GM20000 (cell line): ENCODE measurements at places on chromosomes 7 and 10.

- DNase-seq, result peak; percentile 58
Measured at GRCh38 chr7:104956753-104957450, 57.1 kb upstream of the KMT2E start.

- no peak for DNase-seq
Measured at GRCh38 chr10:67808704-67809103, 29.3 kb downstream of the DNAJC12 start.

- DNase-seq, result no peak
Measured at GRCh38 chr10:45548068-45548467, 124.5 kb downstream of the ZFAND4 start.

DNA sequence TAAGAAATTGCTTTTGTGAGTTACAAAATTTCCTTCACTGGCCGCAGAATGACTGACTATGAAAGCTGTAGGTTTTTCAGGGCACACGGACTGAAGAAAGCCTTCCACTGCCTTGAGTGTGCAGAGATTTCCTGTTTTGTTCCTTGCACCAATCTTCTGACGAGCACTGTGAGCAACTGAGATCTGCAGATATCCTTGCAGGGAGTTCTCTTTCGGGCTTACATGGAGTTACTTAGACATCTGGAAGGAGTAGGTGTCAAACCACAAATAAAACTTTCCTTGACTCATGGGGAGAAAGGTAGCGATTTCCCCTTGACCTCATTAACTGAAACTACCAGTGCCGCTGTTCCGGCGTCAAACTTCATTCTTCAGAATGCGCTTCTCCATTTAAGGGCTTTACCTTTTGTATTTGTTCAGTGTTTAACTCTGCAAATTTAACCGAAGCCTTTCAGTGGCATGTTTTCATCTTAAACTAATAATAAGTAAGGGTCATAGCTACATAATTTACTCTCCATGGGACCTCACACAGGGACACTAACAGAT is 1175.3 kb downstream of the GATA3 start:
- no peak for DNase-seq

GRCh38 chr7:103425177-103425576 is 20.8 kb downstream of the SLC26A5 start:
- DNase-seq, result no peak

- DNase-seq, result no peak
Measured at GRCh38 chr7:15753887-15754579, 67.5 kb upstream of the MEOX2 start.

- DNase-seq, result no peak
Measured at GRCh38 chr7:19437446-19437845, 271.4 kb downstream of the POLR1F start.

GRCh38 chr10:91411621-91412020 is 1.5 kb downstream of the HECTD2 start:
- no peak for DNase-seq

GRCh38 chr7:141200191-141201108 is 126.6 kb downstream of the TMEM178B start:
- no peak for DNase-seq

DNA sequence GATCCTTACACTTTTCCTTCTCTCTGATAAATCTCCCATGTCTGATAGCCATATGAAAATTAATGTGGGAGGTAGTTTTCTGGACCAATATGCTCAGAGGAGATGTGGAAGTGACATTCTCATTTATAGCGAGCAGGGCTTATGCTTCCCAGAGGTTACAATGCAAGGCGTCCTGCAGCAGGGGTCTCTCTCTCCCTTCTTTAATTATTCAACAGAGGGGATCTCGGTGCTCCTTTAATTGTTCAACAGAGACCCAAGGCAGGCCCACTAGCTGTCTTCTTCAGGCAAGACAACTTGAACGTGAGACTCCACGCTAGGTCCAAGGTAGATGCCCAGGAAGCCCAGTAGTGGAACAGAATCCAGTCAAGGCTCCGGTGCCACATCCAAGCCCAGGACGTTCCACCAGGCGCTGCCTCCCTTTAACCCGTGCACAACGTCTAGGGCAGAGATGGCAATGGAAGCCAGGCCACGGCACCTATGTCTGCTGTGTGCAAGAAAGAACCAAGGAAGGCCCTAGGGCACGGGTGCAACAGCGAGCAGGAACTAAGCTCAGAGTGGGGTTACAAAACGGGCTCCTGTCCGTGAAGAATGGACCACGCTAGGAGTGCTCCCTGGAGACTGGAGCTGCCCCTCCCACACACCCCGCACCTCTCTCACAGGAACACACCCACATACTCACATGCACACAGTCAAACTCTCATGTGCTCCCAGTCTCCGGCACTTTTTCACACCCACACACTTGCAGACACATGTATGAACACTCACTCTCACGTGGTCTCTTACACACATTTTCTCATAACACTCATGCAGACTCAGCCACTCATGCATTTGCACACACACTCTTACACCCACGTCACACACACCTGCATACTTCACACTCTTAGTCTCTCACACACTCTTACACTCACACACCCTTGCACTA is 230.4 kb downstream of the TNS3 start:
- DNase-seq, result no peak

DNA sequence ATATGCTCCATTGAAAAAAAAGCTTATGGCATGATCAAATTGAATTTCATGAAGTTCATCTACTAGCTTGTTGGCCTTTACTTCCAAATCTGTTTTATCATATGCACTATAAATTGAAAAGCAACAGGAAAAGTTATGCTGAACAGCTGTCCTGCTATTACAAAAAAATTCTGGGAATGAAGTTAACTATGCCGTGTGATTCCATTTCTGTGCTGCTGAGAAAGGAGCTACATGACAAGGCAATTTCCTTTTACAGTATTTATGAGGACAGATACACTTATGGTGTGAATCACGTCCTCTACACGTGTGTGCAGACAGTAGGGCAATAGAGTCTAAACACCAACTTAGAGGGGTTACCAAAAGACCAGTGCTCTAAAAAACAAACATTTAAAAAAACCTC is 426.5 kb upstream of the AKR1E2 start:
- DNase-seq, result no peak

- no peak for DNase-seq
Measured at GRCh38 chr10:24255115-24255880, 46.4 kb downstream of the KIAA1217 start.

DNA sequence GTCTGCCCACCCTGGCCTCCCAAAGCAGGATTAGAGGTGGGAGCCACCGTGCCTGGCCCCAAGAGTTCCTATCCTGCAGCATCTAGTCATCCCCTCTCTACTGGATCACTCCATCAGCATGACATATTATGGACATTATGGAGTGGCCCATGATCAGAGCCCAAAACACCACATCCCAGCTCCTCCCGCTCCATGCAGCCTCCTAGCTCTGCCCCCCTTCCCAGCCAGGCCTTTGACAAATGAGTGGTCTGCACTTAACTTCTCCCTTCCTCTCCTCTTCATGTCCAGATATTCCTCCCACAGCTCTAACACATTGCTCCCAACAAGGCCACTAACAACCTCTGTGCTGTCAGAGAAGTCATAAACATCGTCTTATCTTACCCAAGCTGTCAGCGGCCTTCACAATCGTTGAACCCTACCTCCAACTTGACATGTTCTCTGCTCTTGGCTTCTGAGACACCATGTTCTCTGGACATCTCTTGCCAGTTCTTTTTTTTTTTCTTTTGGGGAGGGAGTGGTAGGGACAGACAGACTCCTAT is 187.6 kb downstream of the NSUN6 start:
- DNase-seq, result no peak

DNA sequence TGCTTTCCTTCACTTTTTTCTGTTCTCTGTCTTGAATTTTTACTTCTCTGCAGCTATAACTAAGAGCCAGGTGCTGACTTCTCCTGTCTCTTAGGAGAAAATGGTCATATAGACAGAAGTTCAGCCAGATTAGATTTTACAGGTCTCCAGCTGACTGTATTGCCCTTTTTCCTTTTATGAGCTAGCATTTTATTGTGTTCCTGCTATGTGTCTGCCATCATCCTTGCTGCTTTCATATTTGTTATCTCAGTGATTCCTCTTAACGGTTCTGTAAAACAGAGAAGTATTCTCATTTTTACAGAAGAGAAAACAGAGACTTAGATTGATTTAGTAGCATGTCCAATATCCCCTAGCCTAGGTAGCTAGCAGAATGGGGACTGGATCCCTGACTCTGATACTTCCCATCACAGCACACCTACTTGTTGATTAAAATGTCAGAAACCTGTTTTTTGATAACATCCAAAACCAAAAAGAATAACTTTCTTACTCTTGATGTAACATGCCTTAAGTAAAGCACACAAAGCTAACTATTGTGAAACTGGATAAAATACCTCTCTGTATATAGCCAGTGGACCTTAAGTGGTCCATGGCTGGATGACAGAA is 5.2 kb downstream of the KAT6B start:
- no peak for DNase-seq

DNA sequence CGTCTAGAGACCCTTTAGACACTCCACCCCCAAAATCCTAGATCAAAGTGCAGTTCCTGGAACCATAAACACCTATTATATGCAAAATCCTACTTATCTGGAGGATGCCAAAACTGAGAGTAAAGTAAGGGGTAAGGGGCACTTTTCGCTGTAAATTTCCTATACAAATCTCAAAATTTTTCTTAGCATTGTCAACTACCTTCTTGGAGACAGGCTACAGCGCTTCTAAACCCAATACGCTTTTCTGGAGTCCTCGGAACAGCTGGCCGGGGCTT is 10.4 kb downstream of the TWIST1 start:
- no peak for DNase-seq

GRCh38 chr7:43164757-43165156 is 52.3 kb downstream of the HECW1 start:
- DNase-seq, result peak; percentile 63

DNA sequence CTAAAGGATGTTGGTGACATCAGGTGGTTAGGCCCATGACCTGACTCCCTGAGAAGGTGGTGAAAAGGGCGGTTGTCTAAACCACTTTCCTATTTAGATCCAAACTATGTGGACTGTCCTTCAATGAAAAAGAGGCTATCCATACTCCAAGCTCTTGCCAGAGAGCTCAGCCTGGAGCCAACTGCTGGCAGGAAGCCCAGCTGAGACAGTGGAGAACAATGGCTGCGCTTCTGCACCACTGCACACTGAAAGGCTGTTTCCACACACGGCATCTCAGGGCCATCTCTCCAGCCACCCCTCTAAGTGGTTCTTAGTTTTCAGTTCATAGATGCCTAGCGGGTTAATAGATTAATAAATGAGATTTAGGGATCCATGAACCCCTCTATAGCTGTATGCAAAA is 488.8 kb upstream of the ZMIZ1 start:
- DNase-seq, result no peak

DNA sequence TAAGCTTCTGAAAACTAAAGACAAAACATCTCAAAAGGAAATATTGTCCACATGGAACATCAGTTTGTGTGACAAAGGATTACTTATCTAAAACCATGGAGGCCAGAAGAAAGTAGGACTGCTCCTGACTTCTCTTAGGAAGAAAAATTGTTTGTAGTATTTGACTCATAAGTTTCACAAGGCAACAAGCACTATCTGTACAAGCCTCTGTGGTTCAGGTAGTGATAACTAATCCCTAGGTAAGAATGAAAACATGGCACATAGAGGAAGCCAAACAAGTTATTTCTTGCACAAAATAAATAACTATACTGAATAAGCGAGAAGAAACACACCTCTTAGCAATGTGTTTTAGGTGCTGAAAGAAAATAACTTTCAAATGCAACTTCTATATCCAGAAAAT is 30.3 kb downstream of the TFPI2 start:
- DNase-seq, result no peak
